ENCODE measurements at places on chromosomes 16 and 17.

DNA sequence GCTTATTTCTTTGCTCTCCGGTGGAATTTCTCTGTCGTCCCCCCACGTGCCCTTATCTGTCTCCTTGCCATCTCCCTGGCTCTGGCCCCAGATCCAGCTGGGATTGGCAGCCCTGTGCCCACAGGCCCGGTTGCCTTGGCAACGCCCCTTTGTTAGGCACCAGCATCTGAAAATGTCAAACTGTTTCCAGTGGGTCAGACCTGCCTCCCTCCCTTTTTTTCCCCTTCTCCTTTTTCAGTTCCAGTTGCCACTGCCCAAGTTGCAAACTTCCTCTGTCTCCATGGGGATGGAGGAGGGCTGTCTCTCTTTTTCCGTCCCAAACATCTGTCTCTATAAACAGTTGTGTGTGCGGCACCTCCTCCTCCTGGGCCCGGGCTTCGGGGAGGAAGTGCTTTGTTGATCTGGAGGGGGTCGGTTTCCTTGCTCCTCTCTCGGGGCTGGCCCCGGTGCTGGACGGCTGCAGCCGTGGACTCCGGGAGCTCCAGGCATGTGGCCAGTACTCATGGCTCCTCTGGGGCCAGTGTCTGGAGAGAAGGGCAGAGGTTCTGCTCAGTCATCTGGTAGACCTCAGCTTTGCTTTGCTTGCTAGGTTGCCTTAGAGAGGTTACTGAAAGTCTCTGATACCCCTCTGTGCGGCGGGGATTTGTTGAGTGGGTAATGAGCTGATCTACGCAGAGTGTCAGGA, 35.3 kb downstream of the SOCS3 start:
- DNase-seq, result peak; percentile 91

GRCh38 chr16:26905336-26905735, 161.4 kb upstream of the C16orf82 start:
- peak; percentile 76 for DNase-seq

DNA sequence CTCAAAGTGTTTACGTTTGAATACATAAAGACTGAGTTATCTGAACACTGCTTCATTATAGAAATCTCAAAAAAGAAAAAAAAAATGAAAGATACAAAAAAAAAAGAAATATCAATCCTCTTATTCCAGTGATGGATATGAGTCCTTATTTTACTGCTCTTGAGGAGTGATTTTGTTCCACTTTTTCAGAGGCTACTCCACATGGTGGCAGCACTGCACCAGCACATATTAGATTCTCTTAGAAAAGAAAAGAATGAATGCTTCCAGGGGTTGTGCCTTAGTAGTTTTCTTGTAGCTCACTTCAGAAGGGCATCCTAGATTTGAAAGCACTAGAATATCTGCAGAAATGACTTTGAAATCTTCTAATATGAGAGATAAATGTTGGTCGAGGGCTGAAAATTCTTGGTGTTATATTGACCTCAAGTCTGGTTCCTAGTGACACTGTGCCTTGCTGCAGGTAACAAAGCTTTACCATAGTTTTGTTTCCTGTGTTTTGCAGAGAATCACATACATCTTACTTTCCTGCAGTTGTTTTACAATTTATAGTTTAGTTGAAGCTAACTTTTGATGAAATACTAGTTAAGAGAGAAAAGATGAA, 25.9 kb downstream of the AP2B1 start:
- peak; percentile 51 for DNase-seq

DNA sequence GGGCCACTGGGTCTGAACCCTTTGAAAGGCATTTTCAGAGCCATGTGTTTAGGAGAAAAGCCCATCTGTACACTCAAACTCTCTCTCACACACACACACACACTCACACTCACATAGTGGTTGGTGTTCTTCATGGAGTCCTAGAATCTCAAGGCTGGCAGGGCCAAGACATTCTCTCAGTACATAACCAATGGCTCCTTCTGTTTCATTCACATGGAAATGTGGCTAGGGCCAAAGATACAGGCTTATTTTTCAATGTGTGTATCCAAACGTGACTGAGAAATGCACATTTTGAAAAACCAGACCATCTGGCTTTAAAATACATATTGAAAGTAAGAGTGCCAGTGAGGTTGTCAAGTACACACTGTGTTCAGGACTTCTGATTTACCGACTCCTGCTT, 59.0 kb upstream of the SALL1 start:
- no peak for DNase-seq

GRCh38 chr17:75553295-75554110, 28.0 kb downstream of the LLGL2 start:
- no peak for DNase-seq

GRCh38 chr17:47252766-47253512, 688 bp upstream of the ITGB3 start:
- no peak for DNase-seq

DNA sequence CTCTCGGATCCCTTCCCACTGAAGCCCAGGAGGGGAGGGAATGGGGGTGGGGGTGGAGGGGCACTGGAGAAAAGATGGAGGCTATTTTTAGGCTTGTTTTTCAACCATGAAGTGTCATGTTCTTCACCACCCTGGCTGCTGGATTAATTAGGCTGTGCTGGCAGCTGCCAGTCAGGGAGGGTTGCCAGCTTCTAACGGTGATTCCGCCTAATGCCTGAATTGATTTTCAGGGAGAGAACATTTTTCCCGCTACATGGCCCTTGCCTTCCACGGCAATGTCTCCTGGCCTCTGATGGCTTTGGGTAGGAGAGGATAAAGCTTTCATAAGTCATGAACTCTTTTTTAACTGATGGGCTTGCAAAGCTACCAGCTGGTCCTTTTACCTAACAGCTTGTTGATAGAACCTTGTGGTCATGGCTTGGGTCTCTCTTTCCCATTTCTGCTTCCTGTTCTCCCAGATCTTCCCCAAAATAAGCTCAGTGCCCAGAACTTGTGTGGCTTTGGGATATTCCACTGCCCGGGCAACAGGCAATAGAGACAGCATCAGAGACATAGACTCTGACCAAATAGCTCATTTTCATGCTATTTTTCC, 167.4 kb downstream of the PITPNC1 start:
- DNase-seq, result no peak

GRCh38 chr16:82936941-82937551, 310.3 kb downstream of the CDH13 start:
- DNase-seq, result peak; percentile 26

- DNase-seq, result no peak
These were observed 212.4 kb downstream of the WWOX start for GRCh38 chr16:78311831-78312230.

- peak; percentile 12 for DNase-seq
These were observed 11.0 kb downstream of the GPRC5C start for GRCh38 chr17:74442670-74443515.

GRCh38 chr16:85611194-85611443, 2.0 kb upstream of the GSE1 start:
- DNase-seq, result no peak

DNA sequence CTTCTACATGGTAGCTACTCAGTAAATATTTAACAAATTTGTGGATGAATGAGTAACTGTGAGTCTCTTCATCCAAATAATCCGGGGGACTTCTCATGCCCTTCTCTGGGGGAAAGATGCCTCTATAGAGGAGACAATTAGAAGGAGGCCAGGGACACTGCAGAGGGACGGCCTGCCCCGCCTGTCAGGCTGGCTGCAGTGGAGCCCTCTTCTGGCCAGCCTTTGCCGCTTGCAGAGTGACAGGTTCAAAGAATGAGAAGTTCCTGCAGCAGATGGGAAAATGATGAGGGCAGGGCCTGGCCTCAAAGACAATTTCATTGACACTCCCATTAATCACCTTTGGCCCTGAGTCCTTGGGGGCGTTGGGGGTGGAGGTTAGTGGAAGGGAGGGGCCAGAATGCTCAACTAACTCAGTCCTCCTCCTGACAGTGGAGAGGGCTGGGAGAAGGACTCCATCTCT, 339.0 kb downstream of the MAF start:
- no peak for DNase-seq

DNA sequence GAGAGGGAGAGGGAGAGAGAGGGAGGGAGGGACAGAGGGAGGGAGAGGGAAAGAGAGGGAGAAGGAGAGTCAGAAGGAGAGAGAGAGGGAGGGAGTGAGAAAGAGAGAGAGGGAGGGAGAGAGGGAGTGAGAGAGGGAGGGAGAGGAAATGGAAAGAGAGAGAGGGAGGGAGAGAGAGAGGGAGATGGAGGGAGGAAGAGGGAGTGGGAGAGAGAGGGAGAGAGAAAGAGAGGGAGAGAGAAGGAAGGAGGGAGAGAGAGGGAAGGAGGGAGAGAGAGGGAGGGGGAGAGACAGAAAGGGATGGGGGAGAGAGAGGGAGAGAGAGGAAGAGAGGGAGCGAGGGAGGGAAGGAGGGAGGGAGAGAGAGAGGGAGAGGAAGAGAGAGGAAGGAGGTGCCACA, 72.8 kb downstream of the AXIN2 start:
- no peak for DNase-seq

DNA sequence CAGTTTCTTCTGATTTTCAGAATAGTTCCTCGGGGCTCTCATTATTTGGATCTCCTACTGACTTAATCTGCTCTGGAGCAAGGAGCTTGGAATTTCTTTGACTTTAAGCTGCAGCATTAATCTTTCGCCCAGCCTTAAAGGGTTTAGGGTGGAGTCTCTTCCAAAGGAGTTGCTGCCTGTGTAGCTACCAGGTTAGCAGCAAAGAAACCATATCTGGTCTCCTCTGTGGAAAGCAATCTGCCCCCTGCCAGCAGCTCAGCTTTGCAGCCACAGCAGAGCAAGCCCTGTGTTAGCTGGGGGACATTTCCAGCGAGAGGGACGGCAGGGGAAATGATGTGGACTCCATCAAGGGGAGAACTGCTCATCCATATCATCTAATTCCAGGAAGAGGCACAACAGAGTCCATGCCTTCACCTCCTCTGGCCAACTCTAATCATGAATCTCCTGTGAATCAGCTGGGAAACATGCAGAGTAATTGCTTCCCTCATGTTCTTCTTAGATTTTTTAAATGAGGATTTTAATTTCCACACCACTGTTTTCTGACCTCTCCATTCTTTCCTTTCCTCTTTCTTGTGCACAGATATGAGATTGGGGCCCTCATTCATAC, 827.6 kb upstream of the CA10 start:
- no peak for DNase-seq

- no peak for DNase-seq
These were observed 94.9 kb downstream of the TMEM132E start for GRCh38 chr17:34673995-34674890.

GRCh38 chr17:48628649-48629410, 2.7 kb upstream of the HOXB9 start:
- DNase-seq, result no peak

DNA sequence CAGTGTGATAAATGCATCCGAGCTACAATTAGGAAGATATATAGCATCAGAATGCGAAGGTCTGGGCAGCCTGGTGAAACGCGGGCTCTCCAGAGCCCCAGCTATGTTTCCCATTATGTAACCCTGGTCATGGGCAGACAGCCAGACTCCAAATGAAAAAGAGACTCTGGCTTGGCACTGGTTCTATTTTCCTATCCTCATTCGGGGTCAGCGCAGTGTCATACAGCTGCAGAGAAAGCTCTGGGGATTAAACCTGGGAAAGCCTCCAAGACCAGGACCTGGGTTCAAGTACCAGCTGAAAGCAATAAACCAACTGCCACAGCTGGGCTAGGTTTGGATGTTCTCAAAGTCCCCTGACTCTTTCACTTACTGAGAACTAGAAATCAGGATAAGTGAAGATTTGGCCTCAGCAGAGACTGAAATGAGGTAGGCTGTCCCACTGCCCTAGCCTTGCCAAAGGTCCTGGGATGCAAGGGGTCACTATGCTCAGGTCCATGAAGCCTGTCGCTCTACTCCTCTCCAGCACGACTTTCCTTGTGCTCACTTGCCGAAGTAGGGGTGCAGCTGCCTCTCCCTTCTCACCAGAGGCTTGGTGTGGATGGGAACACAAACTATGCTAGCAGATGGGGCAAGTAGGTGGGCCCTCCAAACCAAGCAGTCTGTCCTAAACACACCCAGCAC, 123.8 kb downstream of the SMG6 start:
- DNase-seq, result peak; percentile 97

All from AG10803 (cell line).